ENCODE measurements at places on chromosomes 5 and 9.

- DNase-seq, result no peak
These were observed 177.0 kb upstream of the PPP1R26 start for GRCh38 chr9:135302329-135303279.

DNA sequence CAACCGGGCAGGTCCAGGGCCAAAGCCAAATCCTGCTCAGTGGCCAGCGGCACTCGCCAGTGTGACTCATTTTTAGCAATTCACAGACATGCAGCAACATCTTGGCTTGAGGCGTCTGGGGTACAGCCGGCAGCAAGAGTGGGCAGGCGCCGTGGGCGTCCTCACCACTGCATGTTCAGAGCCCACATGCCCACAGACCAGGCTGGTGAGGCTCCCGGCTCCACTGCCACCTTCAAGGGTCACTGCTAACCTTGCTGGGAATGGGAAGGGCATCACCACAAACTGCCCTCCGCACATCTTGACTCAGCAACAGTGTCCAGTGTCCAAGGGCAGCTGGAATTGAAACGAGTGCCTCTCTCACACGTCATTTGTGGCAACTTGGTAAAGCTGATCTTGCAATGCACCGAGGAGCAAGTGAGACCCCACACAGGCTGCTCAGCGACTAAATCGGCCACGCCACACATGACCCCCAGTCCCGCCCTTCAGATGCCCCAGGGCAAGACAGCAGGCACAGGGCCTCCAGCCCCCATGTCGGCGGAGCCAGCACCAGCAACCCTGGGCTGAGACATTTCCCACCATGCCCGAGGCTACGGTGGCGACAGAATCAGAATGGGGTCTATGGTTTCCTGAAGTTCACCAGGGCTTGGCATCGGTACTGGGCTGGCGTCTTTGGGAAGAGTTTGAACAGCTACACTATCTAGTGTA lies 140.3 kb downstream of the ROR2 start:
- no peak for DNase-seq

- no peak for DNase-seq
These were observed 10.4 kb upstream of the GLIPR2 start for GRCh38 chr9:36126016-36126730.

- DNase-seq, result no peak
These were observed 118.0 kb downstream of the SPATA31D1 start for GRCh38 chr9:82106536-82106935.

- DNase-seq, result no peak
These were observed 575.0 kb downstream of the CHSY3 start for GRCh38 chr5:130479045-130479804.

GRCh38 chr5:143037071-143037470 lies 266.9 kb downstream of the ARHGAP26 start:
- DNase-seq, result no peak

GRCh38 chr5:175823731-175824525 lies 47.5 kb upstream of the CPLX2 start:
- no peak for DNase-seq

DNA sequence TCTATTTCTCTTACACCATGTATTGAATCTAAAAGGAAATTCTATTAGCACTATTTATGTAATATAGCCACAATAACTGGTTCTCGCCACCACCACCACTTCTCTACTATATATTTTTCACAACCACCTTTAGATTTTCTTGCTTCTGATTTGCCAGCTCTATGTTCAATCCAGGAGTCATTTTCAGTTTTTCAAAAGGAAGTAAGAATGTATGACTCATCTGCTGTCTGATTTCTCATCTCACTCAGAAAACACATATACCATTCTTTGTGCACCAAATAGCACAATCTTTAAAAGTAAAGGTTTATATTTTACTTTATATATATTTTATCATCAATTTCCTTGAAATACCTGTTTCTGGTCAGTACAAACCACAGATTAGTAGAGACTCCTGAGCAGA lies 1127.5 kb downstream of the TAF11L14 start:
- DNase-seq, result no peak

GRCh38 chr5:33696411-33696810 lies 195.4 kb downstream of the ADAMTS12 start:
- no peak for DNase-seq

- no peak for DNase-seq
These were observed 153.6 kb upstream of the TYRP1 start for GRCh38 chr9:12539580-12539975.

- DNase-seq, result no peak
These were observed 46.3 kb downstream of the FSTL4 start for GRCh38 chr5:133565993-133566392.

- DNase-seq, result peak; percentile 43
These were observed 44.9 kb downstream of the PCSK1 start for GRCh38 chr5:96388176-96388575.

DNA sequence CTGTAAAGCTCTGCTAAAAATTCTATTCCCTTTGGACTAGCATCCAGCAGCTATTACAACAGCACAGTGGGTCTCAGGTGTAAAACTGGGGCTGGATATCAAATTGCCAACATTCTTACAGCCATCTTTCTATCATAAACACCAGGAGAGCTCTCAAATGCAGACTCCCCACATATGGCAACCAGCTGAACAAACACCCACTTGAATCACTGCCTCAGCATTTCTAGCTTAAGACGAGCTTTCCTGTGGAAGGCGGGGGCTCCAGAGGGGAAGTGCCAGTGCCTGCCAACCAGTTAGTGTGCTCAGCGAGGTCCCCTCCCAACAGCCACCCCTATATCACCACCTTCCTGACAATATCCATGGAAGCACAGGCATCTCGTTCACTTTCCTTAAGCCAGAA lies 62.2 kb downstream of the IPPK start:
- DNase-seq, result no peak

- DNase-seq, result no peak
These were observed 87.0 kb downstream of the RXRA start for GRCh38 chr9:134413112-134413715.

DNA sequence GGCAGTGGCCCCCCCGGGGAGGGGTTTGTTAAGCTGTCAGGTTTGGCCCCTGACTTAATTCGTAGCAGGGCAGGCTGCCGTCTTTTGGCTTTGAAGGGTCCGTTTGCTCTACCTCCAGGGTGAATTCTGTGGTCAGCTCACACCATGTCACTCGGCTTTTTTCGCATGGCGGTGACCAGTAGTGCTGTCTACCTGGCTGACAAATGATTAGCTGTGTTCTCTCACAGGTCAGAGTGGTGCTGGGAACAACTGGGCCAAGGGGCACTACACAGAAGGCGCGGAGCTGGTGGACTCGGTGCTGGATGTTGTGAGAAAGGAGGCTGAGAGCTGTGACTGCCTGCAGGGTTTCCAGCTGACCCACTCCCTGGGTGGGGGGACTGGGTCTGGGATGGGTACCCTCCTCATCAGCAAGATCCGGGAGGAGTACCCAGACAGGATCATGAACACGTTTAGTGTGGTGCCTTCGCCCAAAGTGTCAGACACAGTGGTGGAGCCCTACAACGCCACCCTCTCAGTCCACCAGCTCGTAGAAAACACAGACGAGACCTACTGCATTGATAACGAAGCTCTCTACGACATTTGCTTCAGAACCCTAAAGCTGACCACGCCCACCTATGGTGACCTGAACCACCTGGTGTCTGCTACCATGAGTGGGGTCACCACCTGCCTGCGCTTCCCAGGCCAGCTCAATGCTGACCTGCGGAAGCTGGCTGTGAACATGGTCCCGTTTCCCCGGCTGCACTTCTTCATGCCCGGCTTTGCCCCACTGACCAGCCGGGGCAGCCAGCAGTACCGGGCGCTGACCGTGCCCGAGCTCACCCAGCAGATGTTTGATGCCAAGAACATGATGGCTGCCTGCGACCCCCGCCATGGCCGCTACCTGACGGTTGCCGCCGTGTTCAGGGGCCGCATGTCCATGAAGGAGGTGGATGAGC lies 1.4 kb downstream of the TUBB4B start:
- DNase-seq, result no peak

GRCh38 chr5:171291371-171291770 lies 17.7 kb upstream of the TLX3 start:
- no peak for DNase-seq

GRCh38 chr5:80191397-80191796 lies 64.5 kb downstream of the SERINC5 start:
- DNase-seq, result no peak

GRCh38 chr5:136985785-136986475 lies 513.2 kb downstream of the SPOCK1 start:
- no peak for DNase-seq

- no peak for DNase-seq
These were observed 107.9 kb downstream of the NDUFAF2 start for GRCh38 chr5:61052882-61053281.

DNA sequence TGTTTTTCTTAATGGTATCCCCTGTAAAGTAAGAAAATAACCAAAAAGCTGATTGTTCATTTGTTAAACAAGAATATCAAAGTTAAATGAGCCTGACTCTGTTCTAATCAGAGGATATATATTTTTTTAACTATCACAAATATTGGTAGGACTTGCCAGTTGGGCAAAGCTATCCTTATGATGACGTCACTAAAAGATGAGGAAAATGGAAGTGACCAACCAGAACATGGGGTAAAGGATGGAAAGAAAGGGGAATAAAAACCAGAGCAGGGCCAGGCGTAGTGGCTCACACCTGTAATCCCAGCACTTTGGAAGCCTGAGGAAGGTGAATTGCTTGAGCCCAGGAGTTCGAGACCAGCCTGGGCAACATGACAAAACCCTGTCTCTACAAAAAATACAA lies 811.6 kb upstream of the DMAC1 start:
- no peak for DNase-seq

DNA sequence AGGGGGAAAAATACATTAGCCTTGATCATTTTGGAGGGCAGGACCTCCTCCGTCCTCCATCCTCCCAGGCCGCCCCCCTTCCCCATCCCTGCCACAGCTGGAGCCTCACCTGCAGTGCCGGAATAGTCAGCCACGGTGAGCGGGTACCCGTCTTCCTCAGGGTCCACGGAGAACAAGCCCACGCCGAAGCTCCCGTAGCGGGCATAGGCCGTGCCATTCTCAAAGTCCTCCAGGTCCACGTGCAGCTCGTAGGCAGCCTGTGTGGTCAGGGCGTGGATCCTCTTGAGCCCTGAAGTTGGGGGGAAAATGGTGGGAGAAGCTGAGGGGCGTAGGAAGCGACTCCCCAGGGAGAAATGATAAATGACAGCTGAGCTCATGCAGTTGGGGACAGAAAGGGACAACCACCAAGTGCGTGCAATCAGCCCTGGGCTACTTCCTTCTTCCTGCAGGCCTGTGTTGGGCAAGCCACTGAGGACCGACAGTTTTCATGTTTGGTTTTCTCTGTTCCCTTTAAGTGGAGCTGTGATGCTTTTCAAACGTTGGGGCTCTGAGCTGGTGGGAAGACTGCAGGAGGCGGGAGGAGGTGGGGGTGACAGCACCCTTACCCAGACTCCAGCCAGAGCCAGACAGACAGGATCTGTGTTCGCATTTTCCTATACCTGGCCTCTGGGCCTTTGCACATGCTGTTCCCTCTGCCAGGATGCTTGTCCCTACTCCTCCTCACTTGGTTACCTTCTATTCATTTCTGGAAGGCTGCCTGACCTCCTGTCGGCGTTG lies 8.7 kb upstream of the QRFP start:
- DNase-seq, result no peak

GRCh38 chr9:93587651-93588347 lies 11.4 kb downstream of the PHF2 start:
- DNase-seq, result no peak

GRCh38 chr9:60545346-60545877 lies 368.8 kb upstream of the SPATA31A5 start:
- no peak for DNase-seq

- DNase-seq, result no peak
These were observed 93.1 kb downstream of the PDE4D start for GRCh38 chr5:59800347-59800893.

DNA sequence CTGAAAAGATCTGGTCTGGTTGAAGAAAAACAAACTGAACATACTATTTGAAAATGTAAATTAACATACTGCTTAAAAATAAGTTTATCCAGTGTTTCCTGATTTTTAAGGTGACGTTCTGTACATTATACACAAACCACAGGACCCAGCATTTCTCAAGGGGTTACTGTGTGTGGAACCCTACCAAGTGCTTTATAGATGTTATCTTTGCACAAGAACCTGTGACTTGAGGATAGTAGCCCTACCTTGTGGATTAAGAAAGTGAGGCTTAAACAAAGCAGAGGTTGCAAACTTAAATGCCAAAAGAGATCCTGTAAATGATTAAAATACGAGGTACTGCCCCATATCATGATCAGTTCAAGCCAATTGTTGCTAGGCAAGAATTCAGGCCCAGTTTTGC lies 4.7 kb downstream of the KLF9 start:
- DNase-seq, result no peak

GRCh38 chr5:61280761-61281427 lies 51.2 kb upstream of the ZSWIM6 start:
- peak; percentile 67 for DNase-seq

- DNase-seq, result peak; percentile 47
These were observed 196.4 kb downstream of the TRPM3 start for GRCh38 chr9:70924895-70925547.

GRCh38 chr9:137020771-137021567 lies 7.1 kb downstream of the ABCA2 start:
- no peak for DNase-seq

DNA sequence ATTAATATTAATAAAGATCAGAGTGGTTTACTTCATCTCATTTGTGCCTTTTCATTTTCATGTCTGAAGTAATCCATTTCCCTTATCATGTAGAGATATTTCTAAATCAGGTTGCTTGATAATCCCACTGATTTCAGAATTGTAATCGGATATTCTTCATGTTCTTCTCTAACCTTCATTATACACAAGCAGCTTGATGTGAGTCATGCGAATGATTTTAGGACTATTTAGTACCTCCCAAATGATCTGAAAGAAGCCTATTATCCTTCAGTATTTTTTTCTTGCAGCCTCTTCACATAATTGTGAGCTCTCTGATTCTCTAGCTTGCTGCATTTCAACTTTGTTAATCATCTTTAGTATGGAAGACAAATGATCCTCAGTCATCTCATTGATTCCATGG lies 182.0 kb downstream of the GIN1 start:
- DNase-seq, result no peak

DNA sequence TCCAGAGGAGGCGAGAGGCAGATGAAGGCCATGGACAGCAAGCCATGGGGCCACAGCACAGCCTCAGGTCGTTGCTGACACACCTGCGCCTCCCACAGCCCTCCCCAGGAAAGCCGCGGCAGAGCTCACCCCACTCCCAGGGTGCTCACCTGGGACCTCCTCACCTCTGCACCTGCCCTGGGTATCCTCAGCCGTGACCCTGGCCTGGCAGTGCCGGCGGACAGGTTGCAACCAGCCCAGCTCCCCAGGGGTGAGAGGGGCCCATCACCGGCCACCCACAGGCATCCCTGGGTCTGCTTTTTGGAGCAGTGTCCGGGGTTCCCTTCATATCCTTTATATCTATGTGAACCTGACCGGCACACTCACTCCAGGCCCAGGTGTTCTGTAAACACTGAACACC lies 30.4 kb upstream of the FCN1 start:
- DNase-seq, result no peak

GRCh38 chr5:64666078-64666477 lies 24.2 kb upstream of the SHISAL2B start:
- no peak for DNase-seq
